Right ventricle myocardium inferior (tissue), 1 donor: ENCODE measurements at places on chromosomes 2 and 18. TPM values are rescaled to one million over a fixed set of nuclear protein-coding genes. Genes with fewer than 3 reads are reported as not detected.

DNA sequence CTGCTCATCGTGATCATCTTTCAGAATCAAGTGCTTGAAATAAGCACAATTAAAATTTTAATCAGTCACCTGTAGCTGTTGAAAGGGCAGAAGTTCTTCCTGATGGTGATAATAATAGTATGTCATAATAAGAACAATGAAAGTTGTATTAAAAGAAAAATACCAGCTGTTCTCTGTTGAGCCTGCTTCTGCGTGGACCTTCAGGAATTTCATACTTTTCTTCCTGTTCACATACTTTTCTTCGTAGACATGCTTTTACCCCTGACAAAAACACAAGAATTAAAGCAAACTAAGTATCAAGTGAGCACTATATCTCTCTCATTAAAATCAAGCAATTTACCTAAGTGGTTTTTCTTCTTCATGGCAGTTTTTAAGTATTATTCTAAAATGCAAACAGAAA lies 79.2 kb downstream of the BARD1 start:
- no peak for DNase-seq

The ZNF804A gene
- total RNA-seq: 0.05 TPM

- DNase-seq: no peak
These were observed 605.5 kb downstream of the EPHA4 start for GRCh38 chr2:220966636-220967035.

The LCLAT1 gene
- total RNA-seq: 30.9 TPM

DNA sequence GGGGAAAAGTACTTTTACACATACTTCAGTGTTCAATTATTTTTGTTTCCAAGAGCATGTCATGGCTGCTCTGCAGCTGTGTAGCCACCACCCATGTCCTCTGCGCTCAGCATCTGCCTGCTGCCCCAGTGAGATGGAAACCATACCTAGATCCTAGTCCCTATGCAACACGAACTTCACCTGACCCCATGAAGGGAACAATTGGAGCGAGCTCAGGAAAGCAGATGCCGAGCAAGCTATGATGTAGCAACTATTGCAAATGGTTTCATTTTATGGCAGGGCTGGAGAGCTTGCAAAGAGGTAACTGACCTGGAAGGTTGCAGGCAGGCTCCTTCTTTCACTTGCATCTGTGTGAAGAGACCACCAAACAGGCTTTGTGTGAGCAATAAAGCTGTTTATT lies 1.3 kb upstream of the CCDC141 start:
- DNase-seq: no peak

DNA sequence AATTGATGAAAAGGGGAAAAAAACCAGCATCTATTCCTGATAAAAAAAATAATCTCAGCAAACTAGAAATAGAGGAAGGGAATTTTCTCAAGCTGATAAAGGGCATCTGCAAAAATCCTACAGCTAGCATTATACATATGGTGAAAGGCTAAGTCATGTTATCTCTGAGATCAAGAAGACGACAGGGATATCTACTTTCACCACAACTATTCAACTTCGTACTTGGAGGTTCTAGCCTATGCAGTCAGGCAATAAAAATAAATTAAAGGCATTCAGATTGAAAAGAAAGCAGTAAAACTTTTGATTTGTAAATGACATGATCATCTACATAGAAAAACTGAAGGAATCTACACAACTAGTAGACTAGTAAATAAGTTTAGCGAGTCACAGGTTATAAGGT lies 58.2 kb downstream of the CAB39 start:
- no peak for DNase-seq

The DNAJC5G gene
- 1.9 TPM for total RNA-seq

DNA sequence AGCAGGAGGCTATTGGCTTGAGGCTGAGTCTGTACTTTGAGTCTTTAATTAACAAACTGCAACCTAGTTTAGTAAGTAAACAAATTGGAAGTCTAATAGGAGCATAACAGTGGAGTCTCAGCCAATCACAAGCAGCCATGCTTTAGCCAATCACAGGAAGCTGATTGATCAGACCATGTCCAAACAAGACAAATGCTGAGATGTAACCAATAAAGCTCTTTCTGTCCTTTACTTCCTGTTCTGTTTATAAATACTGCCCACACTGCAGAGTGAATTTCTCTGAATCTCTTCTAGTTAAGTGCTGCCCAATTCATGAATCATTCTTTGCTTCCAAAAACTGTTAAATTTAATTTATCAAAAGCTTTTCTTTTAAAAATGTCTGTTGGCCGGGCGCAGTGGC lies 146.6 kb upstream of the DLX2 start:
- no peak for DNase-seq

DNA sequence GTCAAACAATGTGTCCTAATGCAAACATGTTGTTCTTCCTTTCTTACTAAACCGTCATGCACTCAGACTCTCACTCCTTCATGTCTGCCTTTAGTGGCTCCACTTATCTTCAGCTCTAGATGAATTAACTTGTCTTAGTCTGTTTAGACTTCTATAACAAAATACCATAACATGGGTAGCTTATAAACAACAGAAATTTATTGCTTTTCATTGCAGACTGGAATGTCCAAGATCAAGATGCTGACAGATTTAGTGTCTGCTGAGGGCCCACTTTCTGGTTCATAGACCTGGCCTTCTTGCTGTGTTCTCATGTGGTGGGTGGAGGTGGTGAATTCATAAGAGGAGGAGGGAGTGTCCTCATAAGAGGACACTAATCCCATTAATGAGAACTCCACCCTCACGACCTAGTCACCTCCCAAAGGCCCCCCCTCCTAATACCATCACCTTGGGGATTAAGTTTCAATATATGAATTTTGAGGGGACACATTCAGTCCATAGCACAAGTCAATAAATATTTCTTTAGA lies 32.3 kb downstream of the RALBP1 start:
- no peak for DNase-seq

DNA sequence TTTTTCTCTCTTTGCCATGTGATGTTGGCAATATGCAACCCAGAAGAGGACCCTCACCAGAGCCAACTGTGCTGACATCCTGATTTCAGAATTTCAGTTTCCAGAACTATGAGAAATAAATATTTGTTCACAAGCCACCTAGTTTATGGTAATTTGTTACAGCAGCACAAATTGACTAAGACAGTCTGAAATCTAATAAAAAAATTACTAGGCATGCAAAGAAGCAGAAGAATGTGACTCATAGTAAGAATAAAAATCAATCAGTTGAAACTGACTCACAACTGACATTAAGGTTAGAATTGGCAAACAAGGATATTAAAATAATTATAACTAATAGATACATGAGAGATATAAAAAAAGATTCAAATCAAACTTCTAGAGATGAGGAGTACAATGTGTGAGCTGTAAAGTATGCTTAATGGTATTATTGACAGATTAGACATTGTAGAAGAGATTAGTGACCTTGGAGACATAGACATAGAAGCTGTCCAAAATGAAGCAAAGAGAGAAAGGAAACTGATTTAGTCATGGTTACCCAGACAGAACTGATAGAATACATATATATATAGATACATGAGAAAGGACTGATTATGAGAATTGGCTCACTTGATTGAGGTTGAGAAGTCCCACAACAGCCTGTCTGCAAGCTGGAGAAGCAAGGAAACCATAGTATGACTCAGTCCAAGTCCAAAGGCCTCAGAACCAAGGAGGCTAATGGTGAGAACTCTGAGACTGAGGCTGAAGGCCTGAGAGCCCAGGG lies 27.8 kb upstream of the TTC39C start:
- DNase-seq: no peak

The RIT2 gene
- not detected for total RNA-seq

DNA sequence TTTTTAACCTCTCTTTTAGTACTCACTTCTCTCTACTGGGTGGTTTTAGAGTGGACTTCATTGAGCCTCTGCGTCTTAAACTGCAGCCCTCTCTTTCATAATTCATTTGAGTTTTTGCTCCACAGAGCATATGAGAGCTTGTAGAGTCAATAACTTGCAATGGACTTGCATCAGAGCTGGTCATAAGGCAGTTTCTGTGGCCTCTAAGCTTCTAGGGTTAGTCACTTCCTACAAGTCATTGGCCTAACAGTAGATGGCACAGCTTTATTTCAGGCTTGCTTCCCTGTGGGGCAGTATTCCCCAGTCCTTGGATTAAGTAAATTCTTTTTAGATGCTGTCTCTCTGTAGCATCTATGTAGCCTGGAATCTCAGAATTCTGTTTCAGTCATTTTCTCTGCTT lies 1435.7 kb downstream of the LRP1B start:
- no peak for DNase-seq

The GCKR gene
- total RNA-seq: not detected

DNA sequence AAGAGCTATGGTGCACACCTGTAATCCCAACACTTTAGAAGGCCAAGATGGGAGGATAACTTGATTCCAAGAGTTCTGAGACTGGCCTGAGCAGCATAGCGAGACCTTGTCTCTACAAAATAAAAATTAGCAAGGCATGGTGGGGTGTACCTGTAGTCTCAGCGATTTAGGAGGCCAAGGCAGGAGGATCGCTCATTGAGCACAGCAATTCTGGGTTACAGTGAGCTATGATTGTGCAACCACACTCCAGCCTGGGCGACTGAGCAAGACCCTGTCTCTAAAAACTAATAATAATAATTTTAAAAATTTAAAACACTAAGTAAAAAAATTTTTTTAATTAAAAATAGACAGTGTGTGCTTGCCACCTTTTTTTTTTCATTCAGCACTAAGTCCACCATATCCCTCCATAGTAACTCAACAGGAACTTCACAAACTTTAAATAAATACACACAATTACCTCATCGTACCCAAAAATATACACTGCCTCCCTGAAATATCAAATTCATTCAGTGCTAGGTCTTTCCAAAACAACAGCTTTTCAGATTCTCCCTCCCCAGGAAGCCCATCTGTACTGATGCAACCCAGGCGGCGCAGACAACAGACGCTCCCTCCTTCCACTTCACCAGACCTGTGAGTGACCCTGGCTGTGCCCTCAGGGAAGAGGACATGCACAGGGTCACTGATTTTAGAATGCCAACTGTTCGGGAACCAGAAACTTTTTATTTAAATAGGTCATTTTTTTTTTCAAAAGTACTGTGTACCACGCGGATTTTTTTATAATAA lies 29.6 kb downstream of the FAM168B start:
- no peak for DNase-seq

The UGT1A3 gene
- not detected for total RNA-seq

- no peak for DNase-seq
These were observed 84.3 kb downstream of the NEB start for GRCh38 chr2:151649966-151650365.

- no peak for DNase-seq
These were observed 53.8 kb downstream of the TRAPPC12 start for GRCh38 chr2:3433339-3433699.

DNA sequence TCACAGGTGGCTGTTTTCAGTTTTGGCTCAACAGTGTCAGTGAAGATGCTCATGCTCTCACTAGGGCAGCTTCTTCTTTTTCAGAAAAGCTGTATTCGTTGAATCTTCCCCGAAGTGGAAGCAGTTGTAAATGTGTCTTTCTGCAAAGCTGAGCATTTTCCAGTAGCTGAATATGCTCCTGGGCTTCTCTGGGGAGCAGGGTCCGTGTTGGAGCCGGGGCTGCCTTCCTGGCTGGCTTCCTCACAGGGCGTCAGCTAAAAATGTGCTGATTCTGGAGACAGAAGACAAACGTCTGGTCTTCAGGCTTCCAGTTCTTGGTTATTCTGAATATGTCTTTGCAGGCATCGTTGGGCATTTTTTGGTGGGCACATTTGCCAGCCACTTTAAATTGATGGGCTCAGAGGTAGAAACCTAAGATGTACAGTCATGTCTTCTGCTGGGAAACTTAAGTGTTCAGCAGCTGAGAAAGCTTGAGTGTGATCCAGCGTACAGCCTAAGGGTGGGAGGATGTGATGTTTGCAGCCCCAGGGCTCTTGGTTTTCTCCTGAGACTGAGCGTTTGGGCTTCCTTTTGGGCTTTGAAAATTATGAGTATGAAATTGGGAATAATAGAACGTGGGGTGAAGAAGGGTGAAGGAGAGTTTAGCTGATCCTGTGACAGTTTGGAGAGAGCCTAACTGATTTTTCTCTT lies 19.0 kb downstream of the SETBP1 start:
- DNase-seq: no peak
